Activated gamma-delta T cell (primary cell): ENCODE measurements at places on chromosomes 1 and 21.

DNA sequence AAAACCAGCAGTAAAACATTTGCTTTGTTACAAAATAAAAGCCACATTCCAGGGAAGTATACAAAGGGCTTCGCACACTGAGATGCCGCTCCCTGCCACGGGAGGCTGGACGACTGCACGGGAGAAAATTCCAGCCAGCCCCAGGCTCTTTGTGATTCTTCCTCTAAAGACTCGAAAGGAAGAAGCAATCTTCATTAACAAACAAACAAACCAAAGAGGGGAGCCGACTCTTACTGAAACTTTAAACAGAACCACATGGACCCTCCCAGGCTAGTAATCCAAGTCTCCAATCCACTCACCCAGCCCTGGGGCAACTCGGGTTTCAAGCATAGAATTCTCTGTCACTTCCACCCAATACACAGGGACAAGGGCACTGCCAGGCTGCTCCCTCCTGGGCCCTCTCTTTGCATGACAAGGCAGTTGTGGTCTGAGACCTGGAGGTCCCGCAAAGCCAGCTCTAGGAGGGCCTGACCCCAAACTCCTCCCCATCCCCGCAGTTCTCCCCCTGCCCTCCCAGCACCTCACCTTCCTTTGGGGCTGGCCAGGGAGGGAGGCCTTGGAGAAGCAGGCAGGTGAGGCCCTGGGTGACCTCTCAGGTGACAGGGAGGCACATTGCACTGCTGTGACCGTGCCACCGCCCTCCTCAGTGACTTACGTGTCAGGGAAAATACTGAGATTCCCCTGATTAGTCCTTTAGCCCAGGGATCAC is 26.6 kb upstream of the COL18A1 start:
- DNase-seq = no peak

- DNase-seq = no peak
Observed at GRCh38 chr1:88737338-88737927, 53.4 kb downstream of the PKN2 start.

- DNase-seq = no peak
Observed at GRCh38 chr1:53133261-53134041, 9.0 kb downstream of the SLC1A7 start.

DNA sequence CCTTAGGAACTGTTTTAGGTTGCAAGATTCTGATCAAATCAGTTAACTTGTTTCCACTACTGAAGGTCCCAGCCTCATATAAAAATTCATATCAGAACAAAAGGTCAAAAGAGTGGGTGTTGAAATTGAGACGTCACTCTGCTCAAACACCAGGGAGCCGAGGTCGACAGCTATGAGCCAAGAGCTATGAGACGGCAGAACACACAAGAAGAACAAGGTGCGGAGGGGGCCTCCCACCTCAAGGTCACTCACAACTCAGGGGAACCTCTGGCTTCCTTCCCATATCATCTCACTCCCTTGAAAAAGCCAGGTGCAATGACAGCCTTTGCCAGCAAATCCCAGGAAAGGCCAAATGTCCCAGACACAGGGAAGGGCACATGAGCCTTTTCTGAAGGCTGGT is 749 bp downstream of the SEC16B start:
- DNase-seq = no peak

GRCh38 chr1:162213281-162213912 is 143.9 kb downstream of the NOS1AP start:
- DNase-seq = no peak

- no peak for DNase-seq
Observed at GRCh38 chr1:189851806-189852367, 625.8 kb downstream of the BRINP3 start.

DNA sequence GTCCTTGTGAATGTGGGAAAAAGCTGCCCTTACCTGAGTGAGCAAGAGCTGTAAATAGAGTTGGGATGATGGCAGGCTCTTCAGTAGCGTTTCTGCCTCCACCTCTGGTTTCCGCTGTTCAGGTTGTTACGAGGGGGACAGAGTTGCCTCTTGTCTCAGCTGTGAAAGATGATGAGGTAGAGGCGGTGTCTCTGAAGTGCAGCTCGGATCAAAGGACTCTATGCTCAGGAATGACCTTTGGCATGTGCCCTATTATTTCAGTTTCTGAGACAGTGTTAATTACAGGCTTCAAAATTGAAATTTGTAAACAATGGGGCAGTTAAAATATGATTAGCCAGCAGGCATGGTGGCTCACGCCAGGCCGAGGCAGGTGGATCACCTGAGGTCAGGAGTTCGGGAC is 70.3 kb downstream of the VPS26C start:
- no peak for DNase-seq

DNA sequence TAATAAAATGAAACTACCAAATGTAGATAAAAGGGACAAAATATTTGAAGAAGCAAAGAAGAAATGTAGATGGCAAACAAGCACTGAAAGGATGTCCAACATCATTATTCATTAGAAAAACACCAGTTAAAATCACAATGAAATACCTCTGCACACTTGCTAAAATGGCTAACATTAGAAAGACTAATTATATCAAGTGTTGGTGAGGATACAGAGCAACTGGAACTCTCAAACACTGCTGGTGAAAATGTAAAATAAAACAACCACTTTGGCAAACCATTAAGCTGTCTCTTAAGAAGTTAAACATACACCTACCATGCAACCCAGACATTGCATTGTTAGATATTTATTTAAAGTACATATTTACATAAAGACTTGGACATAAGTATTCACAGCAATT is 138.6 kb upstream of the FGGY start:
- DNase-seq = no peak

GRCh38 chr1:56501426-56501825 is 77.9 kb downstream of the PLPP3 start:
- DNase-seq = no peak

DNA sequence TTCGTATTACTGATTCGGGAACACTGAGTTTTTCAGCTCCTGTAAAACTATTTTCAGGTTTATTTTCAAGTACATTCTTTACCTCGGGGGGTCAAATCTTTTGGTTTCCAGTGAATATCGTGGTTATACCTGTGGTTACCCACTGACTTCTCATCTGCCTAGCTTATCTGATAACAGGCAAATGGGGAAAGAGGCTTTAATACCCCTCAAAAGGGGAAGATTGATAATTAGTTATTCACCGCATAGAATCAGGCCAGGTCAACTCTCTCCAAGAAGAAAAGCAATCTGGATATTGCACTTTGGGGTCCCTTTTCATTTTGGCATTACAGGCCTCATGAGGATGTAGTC is 23.0 kb downstream of the RUNX1 start:
- DNase-seq = no peak

GRCh38 chr1:224594360-224594759 is 21.8 kb upstream of the CNIH3 start:
- DNase-seq = no peak

GRCh38 chr1:198638894-198639635 is at the start of gene PTPRC:
Gene PTPRC, plus strand, starts transcription at chr1:198639040. Its CDS starts 229 bp downstream, at chr1:198639269.
- no peak for DNase-seq

DNA sequence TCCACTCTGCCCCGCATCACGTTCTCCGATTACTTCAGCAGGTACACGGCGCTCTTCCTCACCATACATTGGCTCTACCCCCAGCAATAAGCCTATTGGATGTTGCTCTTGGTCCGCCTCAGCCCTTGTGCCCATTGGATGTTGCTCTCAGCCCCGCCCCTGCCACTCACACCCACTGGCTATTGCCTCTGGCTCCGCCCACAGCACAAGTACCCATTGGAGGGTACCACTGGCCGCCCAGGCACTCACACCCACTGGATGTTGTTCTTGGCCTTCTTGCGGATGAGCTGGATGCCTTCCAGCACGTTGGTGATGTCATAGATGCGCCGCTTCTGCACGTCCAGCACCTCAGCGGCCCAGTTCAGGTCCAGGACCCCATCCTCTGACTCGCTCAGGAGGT is 9.4 kb downstream of the E2F2 start:
- DNase-seq = no peak

- DNase-seq = no peak
Observed at GRCh38 chr1:157269656-157270375, 131.6 kb upstream of the ETV3 start.

- DNase-seq = no peak
Observed at GRCh38 chr1:55233145-55233777, 18.1 kb upstream of the USP24 start.

GRCh38 chr1:14310476-14310875 is 288.0 kb upstream of the KAZN start:
- DNase-seq = no peak

- DNase-seq = no peak
Observed at GRCh38 chr1:21324368-21325141, 34.3 kb upstream of the ECE1 start.

- DNase-seq = no peak
Observed at GRCh38 chr1:215786997-215787396, 219.9 kb downstream of the KCTD3 start.

DNA sequence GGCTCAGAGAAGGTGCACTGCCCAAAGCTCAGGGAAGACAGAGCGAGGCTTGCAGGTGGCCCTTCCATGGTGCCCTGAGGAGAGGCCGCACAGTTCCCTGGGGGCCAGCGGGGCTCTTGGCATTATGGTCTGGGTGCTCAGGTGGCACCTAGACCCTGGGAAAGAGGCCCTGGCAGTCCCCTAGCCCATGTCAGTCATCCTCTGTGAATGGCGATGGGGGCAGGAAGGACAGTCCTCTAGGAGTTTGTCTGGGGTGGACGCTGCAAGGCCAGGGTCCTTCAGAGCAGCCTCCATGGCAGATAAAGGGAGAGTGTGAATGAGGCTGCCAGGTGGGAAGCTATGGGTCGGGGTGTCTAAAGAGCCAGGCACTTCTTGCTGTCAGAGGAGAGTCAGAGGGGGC is 345.9 kb upstream of the VAMP3 start:
- no peak for DNase-seq

- DNase-seq = no peak
Observed at GRCh38 chr1:212089560-212090163, 54.1 kb downstream of the DTL start.

DNA sequence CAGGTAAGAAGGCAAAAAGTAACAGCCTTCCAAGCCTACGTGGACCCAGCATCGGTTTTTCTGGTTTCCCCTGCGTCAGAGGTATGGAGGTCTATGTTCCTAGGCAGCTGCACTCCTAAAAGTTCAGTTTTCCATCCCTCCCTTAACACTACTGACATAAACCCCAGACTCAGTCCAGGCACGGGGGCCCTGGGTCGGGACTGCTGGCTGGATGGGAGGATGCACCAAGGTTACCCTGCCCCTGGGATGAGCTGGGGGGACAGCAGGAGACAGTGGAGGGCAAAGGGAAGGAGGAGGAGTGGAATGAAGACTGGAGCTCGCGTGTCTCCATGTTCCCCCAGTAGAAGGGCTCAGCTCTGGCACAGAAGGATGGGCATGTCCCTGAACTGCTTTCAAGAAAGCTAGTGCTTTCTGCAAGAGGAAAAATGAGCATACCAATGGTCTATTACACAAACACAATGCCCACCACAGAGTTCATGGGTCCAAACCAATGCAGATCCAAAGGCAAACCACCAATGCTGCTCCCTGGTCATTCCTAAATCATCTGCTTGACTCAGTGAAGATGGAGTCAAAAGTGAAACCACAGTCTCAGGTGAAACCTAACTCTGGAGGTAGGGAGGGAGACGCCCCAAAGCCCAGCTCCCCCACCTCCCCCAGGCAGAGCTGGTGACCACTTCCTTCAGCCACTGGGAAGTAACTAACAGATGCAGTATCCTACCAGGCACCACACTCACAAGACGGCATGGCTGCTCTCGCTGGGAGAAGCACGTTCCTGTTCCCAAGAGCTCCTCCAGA is 54.9 kb downstream of the CD46 start:
- no peak for DNase-seq

GRCh38 chr1:37995751-37996345 is 6.0 kb upstream of the SF3A3 start:
- DNase-seq = no peak

DNA sequence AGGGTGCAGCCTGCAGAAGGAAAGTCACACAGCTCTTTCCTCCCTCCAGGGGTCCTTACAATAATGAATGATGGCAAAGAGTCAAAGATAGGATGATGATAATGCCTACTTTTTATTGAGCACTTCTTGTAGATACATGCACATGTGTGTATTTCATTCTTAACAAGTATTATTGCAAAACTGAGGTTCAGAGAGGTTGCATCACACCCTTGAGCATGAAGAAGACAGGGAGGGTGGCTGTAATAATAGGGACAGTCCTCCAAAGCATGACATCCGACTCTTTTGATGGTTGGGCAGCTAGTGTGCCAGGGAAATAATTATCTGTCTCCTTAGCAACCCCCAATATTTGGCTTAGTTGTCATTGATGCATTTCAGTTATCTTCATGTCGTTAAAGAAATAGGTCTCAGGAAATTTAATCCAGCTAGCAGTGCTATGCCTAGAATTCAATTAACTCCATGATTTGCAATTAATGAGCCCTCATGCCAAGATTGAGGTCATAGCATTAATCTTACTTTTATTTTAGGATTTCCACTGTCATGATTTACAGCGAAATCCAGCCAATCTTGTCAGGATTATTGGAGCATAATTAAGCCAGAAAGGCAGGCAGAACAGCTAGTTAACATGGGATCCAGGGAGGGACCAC is 35.0 kb downstream of the DNAJC6 start:
- DNase-seq = no peak

GRCh38 chr1:84272401-84272800 is 29.1 kb upstream of the SAMD13 start:
- DNase-seq = no peak

DNA sequence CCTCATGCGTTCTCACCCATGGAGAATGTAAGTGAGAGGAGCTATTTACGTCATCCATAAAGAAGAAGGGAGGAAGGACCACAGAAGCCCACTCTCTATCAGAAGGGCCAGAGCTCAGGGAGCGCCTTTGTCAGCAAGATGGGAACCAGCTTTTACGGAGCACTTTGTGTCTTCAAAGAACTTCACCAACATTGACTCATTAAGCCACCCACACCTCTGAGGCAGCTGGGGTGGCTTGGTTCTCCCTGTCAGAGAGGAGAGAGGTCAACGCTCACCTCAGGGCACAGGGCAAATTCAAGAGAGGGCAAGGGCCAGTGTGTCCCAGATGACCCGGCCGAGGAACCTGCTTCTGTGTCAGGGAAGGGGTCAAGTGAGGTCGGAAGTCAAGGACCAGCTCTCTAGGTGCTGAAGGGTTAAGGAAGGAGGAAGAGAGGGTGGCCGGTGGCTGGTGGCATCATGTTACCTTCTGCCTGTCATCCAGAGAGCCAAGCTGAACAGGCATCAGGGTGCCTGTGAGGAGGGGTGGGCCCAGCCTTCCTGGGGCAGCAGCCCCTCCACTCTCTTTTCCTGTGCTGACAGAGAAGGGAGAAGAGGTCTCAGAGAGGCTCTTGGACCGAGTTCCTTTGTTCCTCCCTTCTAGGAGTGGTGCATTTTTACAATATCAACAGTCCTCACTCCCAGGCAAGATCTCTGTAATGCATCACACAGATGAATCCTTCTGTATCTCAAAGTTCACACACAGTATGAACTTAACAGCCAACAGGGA is 109.0 kb downstream of the ETS2 start:
- no peak for DNase-seq
